NCI-H2081 treated with DMSO at 0.1 percent for 48 hours (cell line): ENCODE measurements at places on chromosomes 2 and 18.

DNA sequence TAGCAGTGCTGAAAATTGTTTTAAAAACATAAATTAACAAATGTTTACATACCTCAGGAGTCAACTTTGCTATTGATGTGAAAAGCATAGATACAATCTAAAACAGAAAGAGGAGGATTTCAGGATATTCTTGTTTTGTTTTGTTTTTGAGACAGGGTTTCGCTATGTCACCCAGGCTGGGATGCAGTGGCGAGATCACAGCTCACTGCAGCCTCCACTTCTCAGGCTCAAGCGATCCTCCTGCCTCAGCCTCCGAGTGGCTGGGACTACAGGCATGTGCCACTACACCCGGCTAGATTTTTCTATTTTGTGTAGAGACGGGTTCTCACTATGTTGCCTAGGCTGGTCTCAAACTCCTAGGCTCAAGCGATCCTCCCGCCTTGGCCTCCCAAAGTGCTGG lies 60.6 kb downstream of the C2orf74 start:
- no peak for DNase-seq

GRCh38 chr2:230161184-230161583 lies 58.6 kb downstream of the SP110 start:
- DNase-seq = no peak

DNA sequence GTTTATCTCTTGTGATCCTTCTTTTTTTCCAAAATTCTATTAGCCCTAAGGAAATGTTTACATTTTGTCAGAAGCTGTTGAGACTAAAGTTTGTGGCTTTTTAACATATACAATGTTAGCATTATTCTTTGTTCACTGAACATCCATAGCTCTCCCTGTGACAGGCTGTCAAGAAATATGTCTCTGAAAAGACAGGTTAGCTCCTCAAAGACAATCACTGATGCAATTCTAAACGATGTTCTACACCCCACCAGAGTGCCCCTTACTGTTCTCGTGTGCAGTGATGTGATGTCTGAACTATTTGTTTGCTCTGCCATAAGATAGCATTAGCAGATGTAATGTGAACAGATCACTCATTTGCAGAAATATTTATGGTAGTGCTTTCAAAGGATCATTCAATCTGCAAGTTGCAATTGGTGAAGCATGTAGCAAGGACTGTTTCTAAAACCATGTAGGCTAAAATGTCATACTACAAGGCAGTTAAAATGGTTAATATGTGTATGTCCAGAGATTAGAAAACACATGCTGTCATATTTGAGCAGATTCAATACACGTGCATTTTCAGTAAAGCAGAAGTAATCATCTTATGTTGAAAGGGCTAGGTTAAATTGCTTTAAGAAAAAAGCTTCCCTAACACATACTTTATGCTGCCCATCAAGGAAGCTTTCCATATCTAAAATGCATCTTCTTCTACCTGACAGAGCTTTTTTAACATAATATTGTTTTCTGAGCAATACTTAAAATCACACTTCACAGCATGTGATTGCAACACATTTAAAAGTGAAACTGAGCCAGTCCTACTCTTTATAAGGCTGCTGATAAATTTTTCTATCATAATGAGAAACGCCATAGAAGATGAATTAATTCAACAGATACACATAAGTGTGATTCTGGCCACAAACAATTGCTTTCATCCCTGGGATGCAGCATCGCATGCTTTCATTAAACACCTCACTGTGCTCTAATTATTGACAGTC lies 285.7 kb upstream of the UBE2E3 start:
- no peak for DNase-seq

GRCh38 chr2:176501617-176502016 lies 232.4 kb downstream of the MTX2 start:
- no peak for DNase-seq

DNA sequence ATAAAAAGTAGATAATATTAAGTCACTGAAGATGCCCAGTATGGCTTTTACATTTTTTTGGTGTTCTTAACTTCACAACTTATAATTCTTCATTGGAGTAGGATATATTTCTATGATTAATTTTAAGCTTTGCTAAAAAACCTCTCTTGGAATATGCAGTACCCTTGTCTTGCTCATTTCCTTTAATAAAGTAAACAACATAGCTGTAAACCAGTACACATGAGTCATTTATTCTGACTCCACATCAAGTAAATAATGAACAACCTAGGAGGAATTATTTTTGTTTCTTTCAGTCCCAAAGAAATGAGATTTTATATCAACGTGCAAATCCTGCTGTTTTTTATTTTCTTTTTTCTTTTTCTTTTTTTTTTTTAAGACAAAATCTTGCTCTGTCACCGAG lies 869.1 kb downstream of the CNTNAP5 start:
- DNase-seq = no peak

DNA sequence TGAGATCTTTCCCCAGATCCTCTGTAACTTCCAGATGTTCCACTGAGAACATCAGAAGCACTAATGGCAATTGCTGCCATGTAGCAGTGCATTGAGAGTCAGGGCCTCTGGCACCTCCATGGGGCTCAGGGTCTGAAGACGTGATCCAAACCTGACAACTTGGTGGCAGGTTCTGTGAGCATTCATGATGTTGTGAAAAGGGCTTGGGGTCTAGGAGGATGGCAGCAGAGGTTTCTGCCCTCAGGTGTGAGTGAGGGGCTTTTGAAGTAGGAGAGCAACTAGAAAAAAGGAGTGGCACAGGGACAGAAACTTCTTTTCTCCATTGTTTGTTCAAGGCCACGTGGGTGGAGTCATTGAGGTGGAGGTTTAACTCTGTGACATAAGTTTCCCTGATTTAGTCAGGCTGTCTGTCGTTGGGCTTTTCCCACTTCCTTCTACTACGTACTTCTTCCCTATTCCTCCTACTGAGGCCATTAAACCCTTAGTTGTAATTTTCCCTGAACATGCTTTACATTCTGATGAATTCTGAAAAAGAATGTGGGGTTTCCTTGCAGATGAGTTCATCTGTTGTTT lies 13.1 kb downstream of the CFLAR start:
- DNase-seq = no peak

DNA sequence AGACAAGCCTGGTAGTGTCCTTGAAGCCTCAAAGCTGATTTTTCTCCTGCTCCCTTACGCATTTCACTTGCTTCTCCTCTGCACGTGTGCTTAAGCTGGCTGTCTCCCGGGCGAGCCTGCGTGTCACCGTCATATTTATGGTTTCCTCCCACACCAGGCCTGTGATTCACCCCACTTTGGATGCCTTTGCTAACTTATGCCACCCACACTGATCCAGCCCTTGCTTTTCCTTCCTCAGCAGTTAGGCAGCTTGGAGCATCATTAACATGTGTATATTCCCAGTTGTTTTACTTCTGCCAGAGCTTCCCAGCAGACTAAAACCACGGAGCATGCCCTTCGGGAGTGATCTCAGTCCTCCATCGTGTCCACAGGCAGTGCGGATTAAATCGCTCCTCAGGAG lies 2.2 kb downstream of the ST3GAL5 start:
- DNase-seq = no peak

GRCh38 chr2:40341198-40341597 lies 110.7 kb downstream of the SLC8A1 start:
- no peak for DNase-seq

DNA sequence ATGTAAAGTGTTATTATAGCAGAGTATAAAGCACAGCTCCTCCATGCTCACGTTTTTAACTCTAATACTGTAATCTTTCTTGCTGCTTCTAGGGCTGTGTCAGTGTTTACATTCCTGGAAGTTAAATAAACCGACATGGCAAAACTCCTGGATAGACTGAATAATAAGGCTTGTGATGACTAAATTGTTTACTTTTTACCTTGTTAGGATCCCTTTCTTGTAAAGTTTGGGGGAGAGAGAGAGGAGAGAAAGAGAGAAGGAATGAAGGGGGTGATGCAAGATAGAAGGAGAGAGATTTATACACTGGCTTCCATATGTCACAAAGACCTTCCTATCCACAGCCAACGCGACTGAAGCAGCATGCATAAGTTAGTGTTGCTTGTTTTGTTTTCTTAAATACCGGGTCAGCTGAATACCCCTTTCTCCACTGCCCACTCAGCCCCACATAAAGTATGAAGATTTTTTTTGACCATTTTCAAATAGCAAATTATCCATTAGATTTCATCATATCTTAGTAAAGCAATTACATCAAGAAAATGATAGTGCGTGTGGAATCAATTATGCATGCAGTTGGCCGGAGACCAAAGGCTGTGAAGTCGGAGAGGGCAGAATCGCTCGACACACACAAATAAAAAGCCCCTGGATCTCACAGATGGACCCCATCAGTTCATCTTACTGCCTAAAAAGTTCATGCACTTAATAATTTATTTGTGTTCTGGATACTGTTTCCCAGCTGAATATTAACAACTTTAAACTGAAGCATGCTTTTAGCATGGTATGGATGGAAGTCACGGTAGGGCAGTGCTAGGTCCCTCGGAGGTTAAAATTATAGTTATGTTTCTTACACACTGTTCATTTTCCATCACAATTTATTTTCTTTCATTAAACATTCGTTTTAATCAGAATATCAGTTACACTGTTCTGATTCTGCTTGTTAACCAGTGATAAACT lies 20.1 kb downstream of the BCL11A start:
- no peak for DNase-seq

DNA sequence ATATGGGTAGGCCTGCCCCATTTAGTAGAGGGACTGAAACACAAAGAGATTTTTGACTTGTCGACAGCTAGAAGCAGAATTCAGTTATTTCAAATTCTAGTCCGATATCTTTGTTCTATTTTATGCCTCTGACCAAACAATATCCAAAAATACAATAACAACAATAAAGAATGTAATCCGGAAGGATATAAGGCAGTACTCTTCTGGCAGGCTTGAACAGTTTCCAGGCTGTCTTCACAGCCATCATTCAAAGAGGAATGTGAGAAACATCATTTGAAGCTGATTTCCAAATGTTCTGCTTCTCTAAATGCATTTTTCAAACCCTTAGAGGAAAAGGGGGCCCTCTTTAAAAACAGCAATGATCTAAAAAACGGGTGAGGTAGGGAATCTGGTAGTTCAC lies 36.7 kb upstream of the SPTBN1 start:
- DNase-seq = no peak

GRCh38 chr2:232377319-232377718 lies 1.2 kb upstream of the ALPP start:
- DNase-seq = no peak

DNA sequence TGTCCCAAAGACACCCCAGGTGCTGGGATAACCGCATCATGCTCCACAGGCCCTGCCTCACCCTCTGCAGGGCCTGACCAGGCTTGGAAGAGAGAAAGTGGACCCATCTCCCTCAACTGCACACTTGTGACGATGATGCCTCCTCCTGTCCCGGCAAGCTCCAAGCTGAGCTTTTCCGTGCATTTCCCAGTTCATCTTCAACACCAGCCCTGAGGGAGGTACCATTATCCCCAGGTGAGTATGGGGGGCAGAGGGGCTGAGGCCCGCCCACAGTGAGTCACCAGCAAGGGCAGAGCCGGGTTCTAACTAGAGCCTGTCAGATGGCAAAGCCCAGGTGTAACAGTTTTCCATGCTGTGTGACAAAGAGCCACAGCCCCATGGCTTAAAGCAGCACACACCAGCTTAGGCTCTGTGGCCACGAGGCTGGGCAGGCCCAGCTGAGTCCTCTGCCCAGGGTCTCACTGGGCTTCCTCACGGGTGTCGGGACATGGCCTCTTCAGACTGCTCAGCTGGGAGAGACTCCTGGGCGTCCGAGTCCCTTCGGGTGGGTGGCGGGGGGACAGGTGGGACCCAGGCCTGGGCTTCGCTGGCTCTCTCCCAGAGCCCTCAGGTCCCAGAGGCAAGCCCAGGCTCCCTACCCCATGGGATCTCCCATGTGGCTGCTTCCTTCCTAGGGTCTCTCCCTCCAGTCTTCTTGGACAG lies 108.4 kb upstream of the OTOS start:
- DNase-seq = no peak

GRCh38 chr2:80073134-80073561 lies 231.4 kb downstream of the LRRTM1 start:
- DNase-seq = peak; percentile 17

GRCh38 chr2:86194751-86195054 lies 559 bp downstream of the IMMT start:
- DNase-seq = no peak

DNA sequence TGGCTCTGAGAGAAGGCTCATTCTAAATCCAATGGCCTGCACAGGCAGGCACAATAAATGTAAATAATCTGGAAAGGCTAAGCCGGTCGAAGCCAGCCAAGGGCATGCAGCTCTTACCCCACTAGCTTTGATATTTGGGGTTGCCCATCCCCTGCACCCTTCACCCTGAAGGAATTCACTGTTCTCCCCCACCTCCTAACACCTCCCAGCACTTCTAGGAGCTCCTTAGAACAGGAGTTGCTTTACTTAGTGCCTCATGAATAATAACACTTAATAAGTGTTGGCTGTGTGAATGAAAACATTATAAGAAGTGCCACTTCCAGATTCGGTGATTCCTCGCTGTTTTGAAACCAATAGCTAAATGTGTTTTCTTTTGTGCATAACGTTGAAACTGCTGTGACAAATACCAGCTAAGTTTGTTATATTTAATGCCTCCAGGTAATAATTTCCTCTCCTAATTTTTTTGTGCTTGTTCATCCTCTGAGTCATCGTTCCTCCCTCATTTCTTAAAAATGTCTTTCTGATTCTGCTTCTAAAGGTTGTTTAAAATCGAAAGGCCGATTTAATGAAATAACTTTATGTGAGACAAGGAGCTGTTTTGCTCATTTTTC lies 458.8 kb downstream of the METTL4 start:
- no peak for DNase-seq

DNA sequence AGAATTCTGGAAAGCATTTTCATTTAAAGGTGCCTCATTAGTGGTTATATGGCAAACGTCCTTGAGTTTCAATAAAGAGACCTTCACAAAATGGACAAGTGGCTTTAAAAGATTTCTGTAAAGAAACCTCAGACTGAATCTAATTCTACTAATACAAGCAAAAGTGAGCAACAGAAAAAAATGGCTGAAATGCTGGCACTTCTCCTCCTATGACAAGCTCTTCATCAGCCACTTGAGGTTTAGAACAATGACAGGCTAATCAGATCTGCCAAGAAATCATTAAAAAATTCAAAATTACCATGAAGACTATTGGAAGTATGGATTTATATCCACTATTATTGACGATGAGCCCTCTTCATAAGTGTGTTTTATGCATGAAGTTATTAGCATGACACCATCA lies 71.8 kb downstream of the MYO3B start:
- no peak for DNase-seq

DNA sequence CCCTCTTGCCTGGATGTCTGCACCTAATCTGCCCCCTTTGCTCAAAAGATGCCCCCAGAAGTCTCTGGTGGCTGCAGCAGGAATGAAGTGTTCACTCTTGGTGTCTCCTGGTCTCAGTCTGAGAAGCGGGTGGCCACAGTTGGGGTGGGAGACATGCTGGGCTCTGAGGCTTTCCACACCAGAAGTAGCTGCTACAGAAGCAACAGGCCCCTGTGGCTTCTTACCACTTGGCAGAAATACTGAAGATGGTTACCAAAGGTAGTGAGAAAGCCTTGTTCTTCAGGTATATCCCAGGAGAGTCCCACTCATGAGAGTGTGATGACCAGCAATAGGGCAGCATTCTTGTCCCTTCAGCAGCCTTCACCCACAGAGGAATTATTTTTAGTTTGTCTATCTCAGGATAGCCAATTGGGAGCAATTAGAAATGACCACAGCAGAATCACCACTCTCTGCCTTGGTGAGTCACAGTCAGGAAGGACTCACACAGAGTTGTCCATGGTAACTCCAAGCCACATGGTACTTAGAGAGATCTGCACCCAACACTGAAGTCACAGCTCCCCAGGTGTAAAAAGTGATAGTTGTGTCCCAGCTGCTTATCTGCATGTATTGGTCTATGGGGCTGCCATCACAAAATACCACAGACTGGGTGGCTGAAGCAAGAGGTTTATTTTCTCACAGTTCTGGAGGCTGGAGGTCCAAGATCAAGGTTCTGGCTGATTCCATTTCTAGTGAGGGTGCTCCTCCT lies 169.8 kb upstream of the ID2 start:
- DNase-seq = no peak

GRCh38 chr2:36203366-36203765 lies 152.2 kb upstream of the CRIM1 start:
- no peak for DNase-seq
